ENCODE measurements at places on chromosomes 6 and 20. TPM values are rescaled to one million over a fixed set of nuclear protein-coding genes. Genes with fewer than 3 reads are reported as not detected.

PDSS2 gene
- total RNA-seq = 17.0 TPM

DNA sequence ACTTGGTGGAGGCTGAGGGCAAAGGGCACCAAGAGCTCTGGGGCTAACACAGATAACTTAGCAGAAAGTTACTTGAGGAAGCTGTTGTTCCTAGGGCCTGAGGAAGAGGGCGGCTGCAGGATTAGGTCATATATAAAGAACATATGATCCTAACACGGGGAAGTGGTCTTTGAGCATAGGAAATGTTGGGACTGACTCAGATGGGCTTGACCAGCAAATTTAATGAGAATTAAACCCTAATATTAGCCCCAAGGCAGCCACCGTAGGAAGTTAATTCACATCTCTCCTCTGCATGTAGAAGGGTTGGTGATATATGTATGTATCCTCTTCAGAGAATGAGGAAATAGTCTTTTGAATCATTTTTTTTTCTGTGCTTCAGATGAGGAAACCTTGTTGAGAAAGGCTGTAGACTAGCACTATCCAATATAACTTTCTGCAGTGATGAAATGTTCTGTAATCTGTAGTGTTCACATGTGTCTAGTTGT is 9.2 kb upstream of the ZBTB9 start:
- no peaks in the 10 kb centered on the region for H3K4me1 ChIP-seq
- H3K4me3 ChIP-seq = no peak overlapping the region
- no peaks in the 10 kb centered on the region for H3K27me3 ChIP-seq
- no peak overlapping the region for H3K27ac ChIP-seq

- H3K4me3 ChIP-seq = no peak overlapping the region
- H3K27me3 ChIP-seq = no peaks in the 10 kb centered on the region
- H3K4me1 ChIP-seq = no peaks in the 10 kb centered on the region
- H3K27ac ChIP-seq = no peak overlapping the region
Observed at GRCh38 chr6:168116438-168116974, 37.5 kb upstream of the FRMD1 start.

SLC32A1 gene
- not detected for total RNA-seq

DNA sequence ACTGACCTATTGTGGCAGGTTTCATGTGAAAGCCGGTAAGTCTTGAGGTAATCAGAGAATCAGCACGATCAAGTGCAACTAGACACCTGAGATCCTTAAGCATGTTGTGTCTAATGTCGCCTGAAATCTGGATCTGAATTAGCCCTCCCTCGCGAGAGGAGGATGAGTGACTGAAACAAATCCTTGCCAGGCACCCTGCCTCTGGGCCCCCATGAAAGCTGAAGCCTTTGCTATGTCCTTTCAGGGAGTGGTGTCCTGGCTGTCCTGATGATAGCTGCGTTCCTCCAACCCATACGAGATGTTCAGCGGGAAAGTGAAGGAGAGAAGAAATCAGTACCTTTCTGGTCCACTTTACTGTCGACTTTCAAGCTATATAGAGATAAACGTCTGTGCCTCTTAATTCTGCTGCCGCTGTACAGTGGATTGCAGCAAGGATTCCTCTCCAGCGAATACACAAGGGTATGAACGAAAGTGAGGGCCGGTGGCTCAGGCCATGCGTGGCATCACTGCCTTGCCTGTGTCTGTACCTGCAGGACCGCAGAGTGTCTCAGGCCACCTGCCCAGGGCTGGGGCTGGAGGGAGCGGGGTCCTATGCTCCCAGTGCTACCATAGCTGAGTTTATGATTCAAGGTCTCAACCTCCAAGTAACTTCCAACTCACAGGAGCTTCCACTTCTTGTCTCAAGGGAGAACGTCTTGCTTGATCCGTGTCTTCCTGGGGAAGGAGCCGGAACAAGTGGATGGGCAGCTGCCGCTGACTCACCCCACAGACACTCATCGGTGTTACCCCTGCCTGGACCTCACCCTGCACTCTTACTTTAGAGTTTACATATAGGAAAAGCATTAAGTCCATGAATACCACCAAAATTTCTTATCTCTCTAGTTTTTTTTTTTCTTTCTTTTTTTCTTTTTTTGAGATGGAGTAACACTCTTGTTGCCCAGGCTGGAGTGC is 12.8 kb downstream of the UNC93A start:
- H3K27ac ChIP-seq = no peak overlapping the region
- no peaks in the 10 kb centered on the region for H3K4me1 ChIP-seq
- DNase-seq = no peak
- no peak overlapping the region for H3K4me3 ChIP-seq
- H3K36me3 ChIP-seq = no peaks in the 10 kb centered on the region

- H3K4me3 ChIP-seq = no peak overlapping the region
- no peak for DNase-seq
- no peaks in the 10 kb centered on the region for H3K27me3 ChIP-seq
- no peaks in the 10 kb centered on the region for H3K36me3 ChIP-seq
- H3K4me1 ChIP-seq = no peaks in the 10 kb centered on the region
Observed at GRCh38 chr6:7343546-7344475, 30.8 kb upstream of the SSR1 start.

KCNQ5 gene
- not detected for total RNA-seq

DNA sequence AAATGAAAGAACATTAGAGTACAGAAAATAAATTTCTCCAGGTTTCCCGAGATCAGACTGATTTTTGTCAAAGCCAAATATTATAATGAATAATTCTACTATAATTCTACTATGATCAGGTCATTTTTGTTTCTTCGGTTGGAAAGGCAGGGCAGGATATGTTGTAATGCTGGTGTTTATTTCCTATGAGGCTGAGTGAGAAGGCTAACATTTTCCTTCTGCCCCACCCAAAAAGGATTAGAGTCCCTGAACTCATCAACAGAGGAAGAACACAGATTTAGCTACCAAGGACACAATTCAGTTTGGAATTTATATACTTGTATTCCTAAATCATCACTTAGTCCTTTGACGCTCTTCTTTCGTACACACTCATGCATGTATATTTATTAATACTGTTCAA is 318.9 kb downstream of the SYNE1 start:
- peaks cover 8% of the 10 kb centered on the region for H3K36me3 ChIP-seq
- no peak for DNase-seq
- H3K4me1 ChIP-seq = no peaks in the 10 kb centered on the region
- no peak overlapping the region for H3K27ac ChIP-seq
- H3K4me3 ChIP-seq = no peak overlapping the region

GRCh38 chr6:163170294-163170883 is 244.1 kb upstream of the QKI start:
- no peaks in the 10 kb centered on the region for H3K27me3 ChIP-seq
- H3K36me3 ChIP-seq = no peaks in the 10 kb centered on the region
- H3K4me1 ChIP-seq = no peaks in the 10 kb centered on the region
- H3K27ac ChIP-seq = no peak overlapping the region
- no peak overlapping the region for H3K4me3 ChIP-seq

DNA sequence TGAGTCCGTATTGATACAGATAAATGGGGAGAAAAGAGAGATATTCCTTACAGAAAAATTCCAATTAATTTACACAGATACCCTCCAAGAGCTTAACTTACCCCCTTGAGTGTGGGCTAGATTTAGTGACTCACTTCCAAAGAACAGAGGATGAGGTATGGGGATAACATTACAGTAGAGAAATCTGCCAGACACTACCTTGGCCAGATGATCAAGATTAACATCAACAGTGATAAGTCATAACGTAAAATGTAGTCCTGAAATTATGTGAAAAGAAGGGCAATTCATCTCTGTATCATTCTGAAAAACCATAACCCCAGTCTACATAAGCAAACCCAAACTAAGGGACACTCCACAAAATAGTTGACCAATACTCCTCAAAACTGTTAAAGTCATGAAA is 69.3 kb downstream of the PDSS2 start:
- no peak for DNase-seq
- H3K27me3 ChIP-seq = no peaks in the 10 kb centered on the region
- no peaks in the 10 kb centered on the region for H3K4me1 ChIP-seq
- no peak overlapping the region for H3K4me3 ChIP-seq
- no peaks in the 10 kb centered on the region for H3K36me3 ChIP-seq
- H3K27ac ChIP-seq = no peak overlapping the region

- H3K4me1 ChIP-seq = peaks cover 95% of the 10 kb centered on the region
- H3K27ac ChIP-seq = peak overlapping the region; percentile 98
- peak; percentile 81 for DNase-seq
- peak overlapping the region; percentile 1 for H3K4me3 ChIP-seq
Observed at GRCh38 chr20:47352332-47353238, 3.9 kb downstream of the ZMYND8 start.

C6orf15 gene
- total RNA-seq = not detected

DNA sequence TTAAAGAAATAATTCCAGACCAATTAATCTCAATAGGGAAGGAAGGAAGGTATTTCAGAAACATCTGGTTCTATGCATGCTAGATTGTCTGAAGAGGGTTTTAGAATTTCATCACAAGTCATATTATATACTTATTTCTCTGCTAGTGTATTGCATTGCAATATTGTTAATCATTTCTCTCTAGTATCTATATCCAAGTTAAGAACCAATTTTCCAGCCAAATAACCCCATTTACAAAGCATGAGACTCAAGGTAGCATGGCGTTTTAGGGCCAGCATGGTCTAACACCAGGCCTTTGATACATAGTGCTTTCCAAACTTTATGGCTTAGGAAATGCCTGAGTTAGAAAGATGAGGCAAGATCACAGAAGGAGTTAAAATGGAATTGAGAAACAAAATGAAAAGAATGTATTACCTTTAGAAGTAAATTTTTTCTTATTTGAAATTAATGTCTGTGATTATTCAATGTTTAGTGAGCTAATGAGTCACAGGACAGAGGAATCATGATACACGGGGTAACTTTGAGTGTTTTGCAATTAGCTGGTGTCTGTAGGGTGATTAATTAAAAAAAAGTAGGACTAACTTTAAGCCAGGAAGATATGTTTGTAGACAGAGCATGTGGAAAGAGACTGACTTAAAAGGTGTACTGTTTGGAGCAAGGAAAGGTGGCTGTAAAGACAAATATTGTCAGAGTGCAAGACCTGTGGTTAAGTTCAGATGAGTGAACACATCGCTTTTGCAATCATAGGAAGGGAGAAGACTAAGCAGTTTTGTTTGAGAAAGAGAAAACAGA is 1006.2 kb upstream of the CITED2 start:
- H3K4me1 ChIP-seq = no peaks in the 10 kb centered on the region
- H3K4me3 ChIP-seq = no peak overlapping the region
- DNase-seq = no peak

DNA sequence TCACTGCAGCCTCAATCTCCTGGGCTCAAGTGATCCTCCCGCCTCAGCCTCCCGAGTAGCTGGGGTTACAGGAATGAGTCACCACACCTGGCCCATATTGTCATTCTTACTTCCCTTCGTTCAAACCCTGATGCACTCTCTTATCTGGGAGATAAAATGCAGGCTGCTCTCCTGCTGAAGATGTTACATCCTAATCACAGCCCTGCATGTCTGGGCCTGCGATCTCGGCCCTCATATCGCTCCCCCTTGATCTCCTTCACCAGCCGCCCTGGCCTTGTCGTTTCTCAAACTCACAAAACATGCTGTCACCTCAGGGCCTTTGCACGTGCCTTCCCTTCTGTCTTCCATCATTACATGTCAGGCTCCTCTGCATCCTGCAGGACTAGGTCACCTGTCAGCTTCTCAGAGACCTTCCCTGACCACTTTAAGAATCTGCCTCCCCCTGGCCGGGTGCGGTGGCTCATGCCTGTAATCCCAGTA is 8.8 kb upstream of the C20orf203 start:
- no peaks in the 10 kb centered on the region for H3K36me3 ChIP-seq
- no peak for DNase-seq
- H3K4me3 ChIP-seq = no peak overlapping the region
- no peaks in the 10 kb centered on the region for H3K4me1 ChIP-seq

MAPK13 gene
- total RNA-seq = 2.8 TPM

GRCh38 chr6:43952746-43953145 is 174.5 kb downstream of the MRPL14 start:
- H3K27ac ChIP-seq = no peak overlapping the region
- no peaks in the 10 kb centered on the region for H3K36me3 ChIP-seq
- no peaks in the 10 kb centered on the region for H3K27me3 ChIP-seq
- no peak overlapping the region for H3K4me3 ChIP-seq
- DNase-seq = no peak
- H3K4me1 ChIP-seq = no peaks in the 10 kb centered on the region

- no peaks in the 10 kb centered on the region for H3K27me3 ChIP-seq
- no peaks in the 10 kb centered on the region for H3K36me3 ChIP-seq
- H3K27ac ChIP-seq = no peak overlapping the region
- H3K4me3 ChIP-seq = no peak overlapping the region
- peaks cover 7% of the 10 kb centered on the region for H3K4me1 ChIP-seq
Observed at GRCh38 chr6:81834141-81834681, 81.7 kb upstream of the TENT5A start.
